Aorta (tissue), 5 donors: ENCODE measurements at places on chromosomes 6 and 20. TPM values are rescaled to one million over a fixed set of nuclear protein-coding genes. Genes with fewer than 3 reads are reported as not detected.

Gene SLC17A1
- total RNA-seq = not detected

Gene TRIM40
- total RNA-seq = not detected

Gene COX4I2
- 9.5 TPM for total RNA-seq

Gene PANK2
- 53.2 TPM for total RNA-seq

Gene BPIFB1
- not detected for total RNA-seq

Gene ANKEF1
- 1.5 TPM for total RNA-seq

Gene MSH5
- total RNA-seq = 5.9 TPM

Gene SERPINB6
- 111 TPM for total RNA-seq

DNA sequence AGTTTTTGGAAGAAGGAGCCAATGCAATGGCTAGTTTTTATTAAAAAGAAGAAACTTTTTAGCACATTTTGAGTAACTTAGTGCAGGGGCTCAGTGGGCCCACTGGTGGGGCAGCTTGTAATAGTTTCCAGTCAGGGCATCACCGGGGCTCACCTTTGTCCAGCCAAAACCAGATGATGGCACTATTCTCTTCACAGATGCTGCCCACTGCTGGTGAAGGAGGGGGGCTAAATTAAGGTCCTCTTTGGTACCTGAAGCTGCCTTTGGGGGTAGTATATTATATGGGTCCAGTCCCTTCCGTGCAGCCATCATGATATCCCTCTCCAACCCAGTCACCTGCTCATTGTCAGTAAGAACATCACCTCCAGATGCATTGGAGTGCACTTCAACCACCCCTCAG, 182.9 kb downstream of the PDE7B start:
- no peak overlapping the region for H3K4me3 ChIP-seq
- no peaks in the 10 kb centered on the region for H3K36me3 ChIP-seq
- no peak for DNase-seq
- no peak overlapping the region for H3K27ac ChIP-seq
- no peaks in the 10 kb centered on the region for H3K27me3 ChIP-seq

DNA sequence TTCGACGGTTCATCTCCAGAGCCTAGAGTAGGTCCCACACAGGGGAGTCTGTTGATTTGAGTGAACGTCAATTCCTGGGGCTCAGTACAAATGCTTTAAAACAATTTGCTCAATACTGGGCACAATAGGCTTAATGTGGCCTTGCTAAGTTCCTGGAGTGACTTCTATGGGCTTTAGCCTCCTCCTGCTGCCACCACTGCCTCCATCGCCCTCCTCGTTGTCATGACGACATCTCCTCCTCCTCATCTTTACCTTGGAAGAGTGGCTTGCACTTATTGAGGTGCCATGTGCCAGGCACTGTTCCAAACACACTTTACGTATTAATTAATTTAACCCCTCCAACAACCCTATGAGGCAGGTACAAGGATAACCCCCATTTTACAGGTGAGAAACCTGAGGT, 11.8 kb upstream of the ZMYND8 start:
- no peak overlapping the region for H3K4me3 ChIP-seq
- no peak overlapping the region for H3K27ac ChIP-seq
- H3K4me1 ChIP-seq = no peaks in the 10 kb centered on the region

GRCh38 chr20:47674145-47674544, 111.1 kb downstream of the SULF2 start:
- no peak for DNase-seq
- no peak overlapping the region for H3K4me3 ChIP-seq
- H3K36me3 ChIP-seq = no peaks in the 10 kb centered on the region

DNA sequence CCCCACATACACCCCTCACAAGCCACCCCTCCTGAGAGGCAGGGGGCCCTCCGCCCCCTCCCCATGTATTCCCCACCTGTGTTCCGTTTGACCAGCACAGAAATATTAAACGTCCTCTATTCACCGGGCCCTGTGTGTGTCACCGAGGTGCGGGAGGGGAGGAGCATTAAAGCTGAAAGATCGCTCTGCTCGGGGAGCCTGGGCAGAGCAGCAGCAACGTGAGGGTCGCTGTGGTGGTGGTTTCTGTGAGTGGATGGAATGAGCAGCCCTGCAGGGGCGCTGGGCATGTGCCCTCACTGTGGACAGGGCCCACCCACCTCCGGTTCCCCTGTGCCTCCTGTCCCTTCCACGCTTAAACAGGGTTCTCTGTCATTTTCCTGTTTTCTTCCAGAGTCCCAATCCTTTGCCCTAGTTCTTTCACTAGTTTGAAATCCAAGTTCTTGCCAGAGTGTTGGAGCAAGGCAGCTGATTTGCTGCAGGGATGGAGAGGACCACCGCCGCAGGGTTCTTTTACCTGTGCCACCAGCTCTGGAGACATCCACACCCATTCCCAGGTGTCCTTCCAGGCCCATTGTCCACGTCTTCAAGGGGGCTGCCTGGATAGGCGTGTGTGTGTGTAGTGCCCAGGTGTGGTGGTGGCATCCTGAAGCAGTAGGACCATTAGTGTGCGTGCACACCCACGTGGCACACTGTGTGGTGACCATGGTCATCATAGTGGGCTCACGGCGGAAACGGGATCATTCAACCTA, 37.6 kb upstream of the MDFI start:
- no peaks in the 10 kb centered on the region for H3K27me3 ChIP-seq
- no peaks in the 10 kb centered on the region for H3K4me1 ChIP-seq
- no peaks in the 10 kb centered on the region for H3K36me3 ChIP-seq
- peak; percentile 51 for DNase-seq

DNA sequence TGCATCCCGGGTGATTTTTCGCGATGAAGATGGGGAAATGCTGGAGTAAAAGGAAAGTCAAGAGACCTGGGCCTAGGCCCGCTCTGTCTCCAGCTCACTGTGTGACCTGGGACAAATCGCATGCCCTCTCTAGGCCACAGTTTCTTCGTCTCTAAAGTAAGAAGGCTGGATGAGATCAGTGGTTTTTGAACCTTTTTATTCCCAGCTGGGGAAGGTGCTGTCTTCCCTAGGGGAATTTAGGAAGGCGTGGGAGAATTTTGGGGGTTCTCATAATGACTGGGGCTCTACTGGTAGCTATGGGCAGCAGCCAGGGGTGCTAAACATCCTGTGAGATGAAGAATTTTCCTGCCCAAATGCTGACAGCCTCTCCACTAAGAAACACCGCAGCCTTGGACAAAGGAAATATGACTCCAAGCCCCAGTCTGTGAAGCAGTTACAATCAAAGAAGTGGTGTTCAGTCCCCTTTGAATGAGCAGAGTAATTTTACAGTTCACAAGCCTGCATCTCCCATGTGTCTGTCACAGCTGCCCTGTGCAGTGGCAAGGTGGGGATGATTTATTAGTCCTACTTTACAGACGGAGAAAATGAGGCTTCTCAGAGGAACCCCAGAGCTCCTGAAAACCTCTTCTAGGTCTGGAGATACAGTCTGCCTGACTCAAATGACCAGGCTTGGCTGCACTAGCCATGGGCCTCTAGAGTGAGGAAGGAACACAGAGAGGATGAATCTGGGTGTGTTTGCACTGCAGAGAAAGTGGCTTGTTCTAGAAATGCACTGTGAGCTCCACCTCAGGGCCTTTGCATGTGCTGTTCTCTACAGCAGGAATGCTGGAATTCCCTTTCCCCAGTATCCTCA, 57.2 kb downstream of the RAB44 start:
- DNase-seq = no peak
- H3K36me3 ChIP-seq = no peaks in the 10 kb centered on the region
- no peaks in the 10 kb centered on the region for H3K27me3 ChIP-seq

DNA sequence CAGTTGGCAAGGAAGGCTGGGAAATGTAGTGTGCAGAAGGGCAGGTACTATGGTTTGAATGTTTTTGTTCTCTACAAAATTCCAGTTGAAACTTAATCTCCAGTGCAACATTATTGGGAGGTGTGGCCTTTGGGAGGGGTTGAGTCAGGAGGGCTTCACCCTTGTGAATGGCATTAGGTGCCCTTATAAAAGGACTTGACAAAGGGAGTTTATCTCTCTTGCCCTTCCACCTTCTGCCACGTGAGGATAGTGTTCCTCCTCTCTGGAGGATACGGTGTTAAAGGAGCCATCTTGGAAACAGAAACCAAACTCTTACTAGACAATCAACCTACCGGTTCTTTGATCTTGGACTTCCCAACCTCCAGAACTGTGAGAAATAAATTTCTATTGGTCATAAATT, 82.2 kb upstream of the LRFN2 start:
- no peaks in the 10 kb centered on the region for H3K36me3 ChIP-seq
- H3K4me1 ChIP-seq = no peaks in the 10 kb centered on the region
- H3K27ac ChIP-seq = no peak overlapping the region
- no peaks in the 10 kb centered on the region for H3K27me3 ChIP-seq
- no peak overlapping the region for H3K4me3 ChIP-seq

DNA sequence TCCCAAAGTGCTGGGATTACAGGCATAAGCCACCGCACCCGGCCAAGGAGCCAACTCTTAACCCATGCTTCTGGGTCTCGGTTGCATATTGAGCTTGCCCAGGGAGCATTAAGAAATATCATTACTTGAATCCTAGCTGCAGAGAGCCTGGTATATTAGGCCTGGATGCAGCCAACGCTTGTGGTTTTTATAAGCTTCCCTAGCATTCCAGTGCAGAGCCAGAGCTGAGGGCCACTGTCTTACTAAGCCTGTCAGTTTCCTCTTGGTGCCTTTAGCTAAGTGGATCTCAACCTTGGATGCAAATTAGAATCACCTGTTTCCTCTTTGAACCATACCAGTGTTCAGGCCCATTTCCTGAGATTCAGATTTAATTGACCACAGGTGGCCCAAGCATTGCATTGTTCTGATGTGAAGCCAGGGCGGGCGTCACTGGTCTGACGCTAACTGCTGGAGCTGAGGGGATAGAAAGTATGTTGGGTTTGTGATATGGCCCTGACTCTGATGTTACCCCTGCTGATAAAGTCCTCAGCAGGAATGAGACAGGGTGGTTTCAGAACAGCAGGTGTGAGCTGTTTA, 76.3 kb downstream of the BTBD3 start:
- H3K36me3 ChIP-seq = no peaks in the 10 kb centered on the region
- H3K27ac ChIP-seq = no peak overlapping the region

- H3K4me3 ChIP-seq = no peak overlapping the region
- H3K4me1 ChIP-seq = no peaks in the 10 kb centered on the region
- peak; percentile 65 for DNase-seq
- no peak overlapping the region for H3K27ac ChIP-seq
Observed at GRCh38 chr6:106539936-106540335, 89.4 kb downstream of the RTN4IP1 start.

DNA sequence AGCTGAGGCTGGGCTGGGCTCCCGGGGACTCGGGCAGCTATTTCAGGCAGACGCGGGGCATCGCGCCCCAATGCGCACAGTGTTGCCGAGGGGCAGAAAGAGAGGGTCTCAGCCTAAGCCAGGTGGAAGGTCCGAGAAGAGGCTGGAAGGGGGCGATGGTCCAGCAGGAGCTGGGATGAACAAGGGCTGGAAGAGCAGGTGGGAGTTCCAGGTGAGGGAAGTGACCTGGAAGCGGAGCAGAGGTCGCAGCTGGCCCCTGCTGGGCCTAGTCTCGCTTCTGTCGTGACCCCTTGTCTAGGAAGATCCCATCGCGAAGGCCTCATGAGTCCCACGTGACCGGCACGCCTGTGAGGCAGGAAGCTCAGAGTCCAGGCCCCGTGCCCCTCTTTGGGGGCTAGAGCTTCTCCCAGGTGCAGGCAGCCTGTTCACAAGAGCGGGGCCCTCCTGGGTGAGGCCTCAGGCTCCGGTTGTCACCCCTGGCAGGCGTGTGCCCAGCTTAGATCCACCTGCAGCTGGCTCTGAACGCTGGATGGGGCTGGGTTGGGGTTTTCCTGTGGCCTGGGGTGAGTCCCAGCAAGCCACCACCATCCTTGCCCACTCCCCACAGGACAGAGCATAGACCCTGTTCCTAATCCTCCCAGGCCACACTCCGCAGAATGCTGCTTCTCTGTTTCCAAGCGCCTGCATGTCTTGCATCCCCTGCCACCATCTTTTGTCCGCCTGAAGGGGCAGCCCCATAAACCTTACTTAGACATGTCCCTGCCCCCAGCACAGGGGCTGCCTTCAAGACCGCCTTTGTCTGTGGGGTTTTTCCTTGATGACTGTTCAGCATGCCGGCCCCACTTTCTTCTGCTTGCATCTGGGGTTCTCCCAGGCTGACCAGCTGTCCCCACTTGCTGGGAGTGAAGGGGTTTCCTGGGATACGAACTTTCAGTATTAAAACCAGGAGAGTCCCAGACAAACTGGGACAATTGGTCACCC, 15.1 kb downstream of the SLC22A3 start:
- no peaks in the 10 kb centered on the region for H3K27me3 ChIP-seq
- DNase-seq = no peak
- H3K27ac ChIP-seq = no peak overlapping the region

GRCh38 chr6:16168858-16169257, 40.0 kb downstream of the MYLIP start:
- no peaks in the 10 kb centered on the region for H3K4me1 ChIP-seq
- H3K4me3 ChIP-seq = no peak overlapping the region
- DNase-seq = no peak

GRCh38 chr6:37916675-37917074, 97.1 kb downstream of the ZFAND3 start:
- H3K36me3 ChIP-seq = no peaks in the 10 kb centered on the region
- H3K27me3 ChIP-seq = no peaks in the 10 kb centered on the region
- no peak overlapping the region for H3K27ac ChIP-seq
- DNase-seq = no peak
- no peak overlapping the region for H3K4me3 ChIP-seq

GRCh38 chr6:168638468-168639271, 197.7 kb downstream of the SMOC2 start:
- no peak for DNase-seq
- no peak overlapping the region for H3K27ac ChIP-seq
- no peaks in the 10 kb centered on the region for H3K27me3 ChIP-seq
- H3K4me1 ChIP-seq = peaks cover 10% of the 10 kb centered on the region
- H3K36me3 ChIP-seq = no peaks in the 10 kb centered on the region
- no peak overlapping the region for H3K4me3 ChIP-seq

DNA sequence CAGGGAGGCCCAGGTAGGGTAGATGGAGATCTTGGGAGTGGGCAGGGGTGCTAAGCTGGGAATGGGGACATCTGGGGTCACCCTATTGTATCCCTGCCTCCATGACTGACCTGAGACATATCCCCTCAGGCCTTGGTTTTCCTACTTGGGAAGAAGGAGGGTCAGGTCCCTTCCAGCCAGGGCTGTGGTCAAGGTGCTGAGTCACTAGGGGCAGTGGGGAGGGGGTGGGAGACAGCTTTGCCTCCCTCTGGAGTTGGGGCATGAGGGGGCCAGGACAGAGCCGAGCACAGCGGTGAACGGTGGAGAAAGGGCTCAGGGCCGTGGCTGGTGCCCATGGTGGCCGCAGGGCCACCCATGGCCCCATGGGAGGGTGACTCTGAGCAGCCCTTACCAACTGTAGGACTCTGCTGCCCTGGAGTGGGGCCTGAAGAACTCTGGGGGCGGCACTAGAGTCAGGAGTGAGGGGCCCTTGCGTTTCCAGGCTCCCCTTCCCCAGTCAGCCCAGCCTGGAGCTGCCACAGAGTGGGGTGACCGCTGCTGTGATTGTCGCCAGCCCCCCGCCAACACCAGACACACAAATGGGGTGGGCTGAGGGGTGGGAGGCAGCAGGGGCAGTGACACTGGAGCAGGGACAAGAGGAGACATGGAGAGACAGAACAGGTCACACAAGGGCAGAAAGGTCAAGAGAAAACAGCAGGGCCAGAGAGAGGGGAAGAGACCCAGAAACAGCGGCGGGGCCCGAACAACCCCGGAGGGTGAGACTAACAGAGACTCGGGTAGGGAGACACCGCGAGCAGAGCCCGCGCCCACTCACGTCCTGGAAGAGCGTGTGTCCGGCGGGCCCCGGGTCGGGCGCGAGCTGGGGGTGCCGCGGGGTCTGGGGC, 576 bp downstream of the NECAB3 start:
- peak overlapping the region; percentile 29 for H3K27ac ChIP-seq
- H3K27me3 ChIP-seq = no peaks in the 10 kb centered on the region
- peak overlapping the region; percentile 65 for H3K4me3 ChIP-seq
- no peak for DNase-seq
